Stimulated activated naive CD4-positive, alpha-beta T cell (primary cell): ENCODE measurements at places on chromosomes 11 and 22.
A peak's percentile ranks its signal among the peaks of the same experiment; 100 is the strongest.

DNA sequence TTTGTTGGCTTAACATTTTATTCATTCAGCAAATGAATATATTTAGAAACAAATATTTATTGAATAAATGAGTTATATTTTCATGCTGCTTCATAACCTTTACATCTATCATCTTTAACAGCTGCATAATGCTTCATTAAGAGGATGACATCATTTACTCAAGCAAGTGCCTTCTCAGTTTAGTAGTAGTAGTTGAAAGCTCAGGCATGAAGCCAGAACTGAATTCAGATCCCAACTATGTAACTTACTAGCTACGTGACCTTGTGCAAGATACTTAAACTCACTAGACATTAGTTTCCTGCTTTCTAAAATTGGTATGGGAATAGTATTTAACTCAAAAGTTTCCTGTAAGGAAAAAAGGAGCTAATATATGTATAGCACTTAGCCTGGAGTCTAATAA, 90.3 kb downstream of the TMPRSS5 start:
- DNase-seq = no peak

GRCh38 chr11:36702330-36703054, 104.5 kb upstream of the RAG2 start:
- DNase-seq = no peak

- DNase-seq = peak; percentile 48
Observed at GRCh38 chr11:4539603-4540219, 5.3 kb upstream of the OR52M1 start.

DNA sequence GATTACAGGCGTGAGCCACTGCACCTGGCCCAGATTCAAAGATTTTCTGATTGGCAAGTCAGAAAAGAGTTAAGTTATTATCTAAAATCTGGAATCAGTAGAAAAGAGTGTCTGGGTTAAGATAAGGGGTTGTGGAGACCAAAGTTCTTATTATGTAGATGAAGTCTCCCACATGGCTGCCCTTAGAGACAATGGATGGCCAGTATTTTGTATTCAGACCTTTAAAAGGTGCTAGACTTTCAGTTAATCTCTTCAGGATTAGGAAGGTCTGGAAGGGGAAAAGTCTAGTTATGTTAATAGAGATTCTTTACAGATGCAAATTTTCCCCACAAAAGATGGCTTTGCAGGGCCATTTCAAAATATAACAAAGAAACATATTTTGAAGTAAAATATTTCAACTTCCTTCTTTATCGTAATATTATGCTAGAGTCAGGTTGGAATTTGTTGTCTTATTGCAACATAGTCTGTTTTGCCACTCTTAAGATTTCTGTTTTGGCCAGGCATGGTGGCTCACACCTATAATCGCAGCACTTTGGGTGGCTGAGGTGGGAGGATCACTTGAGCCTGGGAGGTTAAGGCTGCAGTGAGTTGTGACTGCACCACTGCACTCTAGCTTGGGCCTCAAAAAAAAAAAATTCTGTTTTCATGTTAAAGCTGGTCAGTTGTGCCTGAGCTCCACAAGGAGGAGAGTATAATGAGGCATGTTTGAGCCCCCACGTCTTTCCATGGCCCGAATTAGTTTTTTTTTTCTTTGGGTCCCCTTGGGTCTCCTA, 14.0 kb downstream of the GRAMD1B start:
- DNase-seq = no peak

GRCh38 chr11:47106798-47107411, 69.8 kb downstream of the ARFGAP2 start:
- no peak for DNase-seq

DNA sequence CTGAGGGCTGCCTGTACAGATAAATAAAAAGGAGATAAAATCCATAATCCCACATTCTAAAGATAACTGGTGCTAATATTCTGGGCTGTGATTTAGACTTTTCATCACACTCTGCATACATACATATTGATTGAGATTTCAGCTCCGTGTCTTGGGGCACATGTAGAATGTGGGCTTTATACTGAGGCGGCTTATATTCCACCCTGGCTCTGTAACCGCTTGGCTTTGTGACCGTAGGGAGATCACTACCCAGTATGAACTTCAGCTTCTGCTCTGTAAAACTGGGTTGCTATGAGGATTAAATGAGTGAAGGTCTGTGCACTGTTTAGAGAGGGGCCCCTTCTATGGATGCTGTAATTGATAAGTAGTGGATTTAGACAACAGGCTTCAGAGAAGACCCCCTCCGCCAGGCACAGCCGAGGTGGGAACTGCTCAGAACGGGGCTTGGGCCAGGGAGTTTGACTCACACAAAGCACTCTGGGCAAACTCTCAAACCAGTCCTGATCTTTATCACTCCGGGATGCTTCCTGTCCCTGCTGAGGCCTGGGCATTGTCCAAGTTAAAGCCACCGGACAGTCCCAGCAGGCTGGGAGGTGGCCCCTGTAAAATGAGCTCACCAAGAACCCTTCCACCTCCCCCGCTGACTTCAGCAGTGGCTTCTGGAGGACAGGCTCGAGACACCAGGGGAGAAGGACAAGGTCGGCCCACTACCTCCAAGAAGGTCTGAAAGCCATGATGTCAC, 17.2 kb downstream of the KIAA1671 start:
- no peak for DNase-seq

DNA sequence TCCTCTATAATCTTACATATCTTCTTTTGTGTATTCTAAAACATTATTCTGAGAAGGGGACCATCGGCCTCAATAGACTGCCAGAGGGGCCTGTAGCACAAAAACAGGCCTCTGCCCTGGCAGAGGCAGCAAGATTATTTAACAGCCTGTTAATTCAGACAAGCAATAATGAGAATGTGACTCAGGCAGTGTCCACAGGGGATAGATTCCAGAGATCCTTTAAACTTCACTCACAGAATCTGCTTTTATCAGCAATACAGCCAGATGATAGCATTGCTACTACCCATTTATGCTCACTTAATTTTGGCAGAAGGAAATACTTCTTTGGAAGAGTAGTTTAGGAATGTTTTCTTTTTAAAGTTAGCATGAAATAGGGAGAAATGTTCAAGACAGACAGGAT, 44.9 kb downstream of the AAMDC start:
- DNase-seq = no peak
